ENCODE measurements at places on chromosomes 3 and 15.

DNA sequence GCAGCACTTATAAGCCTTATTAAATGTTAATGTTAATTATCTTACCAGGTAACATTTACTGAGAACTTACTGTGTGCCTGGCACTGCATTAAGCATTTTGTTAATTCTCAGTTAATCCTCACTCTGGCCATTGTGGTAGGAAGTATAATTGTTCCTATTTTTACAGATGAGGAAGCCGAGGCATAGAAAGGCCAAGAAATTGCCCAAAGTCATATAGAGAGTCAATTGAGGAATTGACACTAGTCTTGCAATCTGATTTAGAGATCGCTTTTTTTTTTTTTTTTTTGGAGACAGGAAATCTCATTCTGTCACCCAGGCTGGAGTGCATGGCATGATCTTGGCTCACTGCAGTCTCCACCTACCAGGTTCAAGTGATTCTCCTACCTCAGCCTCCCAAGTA is 132.6 kb upstream of the PROK2 start:
- no peak for DNase-seq

DNA sequence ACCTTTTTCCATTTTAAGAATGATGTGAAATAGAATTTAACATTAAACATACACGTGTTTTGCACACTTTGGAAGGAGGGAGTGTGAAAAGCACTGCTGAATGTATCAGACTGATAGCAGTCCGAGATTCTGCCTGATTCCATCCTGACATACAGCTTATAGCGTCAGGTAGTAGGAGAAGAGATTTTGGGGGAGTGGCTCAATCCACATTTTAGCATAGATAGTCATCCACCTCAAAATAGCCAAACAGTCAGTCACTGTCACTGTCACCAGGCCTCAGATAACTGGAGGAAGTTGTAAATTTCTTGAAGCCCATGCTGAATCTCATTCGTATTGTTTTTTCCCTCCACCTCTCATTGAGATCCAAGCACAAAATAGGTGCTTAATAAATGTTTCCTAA is 35.4 kb upstream of the ARHGEF26 start:
- DNase-seq: no peak

DNA sequence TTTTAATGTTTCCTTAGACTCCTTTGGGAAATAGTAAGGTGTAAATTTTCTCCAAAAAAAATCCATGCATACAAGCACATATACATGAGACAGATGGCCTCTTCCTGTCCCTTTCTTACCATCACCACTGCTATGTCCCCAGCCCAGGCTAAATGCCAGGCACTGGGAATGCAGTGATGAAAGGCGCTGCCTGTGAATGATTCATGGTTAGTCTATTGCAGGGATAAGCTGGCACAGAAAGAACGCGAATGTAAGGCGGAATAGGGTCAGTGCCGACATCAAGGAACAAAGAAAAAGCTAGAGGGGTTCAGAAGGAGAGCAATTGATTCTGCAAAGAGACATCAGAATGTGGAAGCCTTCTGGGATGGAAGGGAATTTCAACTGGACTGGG is 36.2 kb upstream of the CFAP161 start:
- peak; percentile 52 for DNase-seq

DNA sequence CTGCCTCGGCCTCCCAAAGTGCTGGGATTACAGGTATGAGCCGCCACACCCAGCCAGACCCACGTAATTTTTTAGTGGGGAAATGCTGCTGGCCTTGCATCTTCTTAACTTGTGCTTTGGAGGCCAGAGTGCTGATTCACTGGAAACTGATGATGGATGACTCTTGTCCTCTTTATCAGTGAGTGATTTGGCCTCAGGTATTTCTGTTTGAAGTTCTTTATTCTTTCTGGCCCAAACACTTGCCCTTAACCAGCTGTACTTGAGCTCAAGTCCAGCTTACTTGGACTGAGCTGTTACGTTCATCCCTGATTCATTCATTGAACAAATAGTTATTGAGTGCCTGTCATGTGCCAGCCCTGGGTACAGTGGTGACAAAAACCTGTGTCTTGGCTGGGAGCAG is 4.2 kb downstream of the PTPN23 start:
- DNase-seq: no peak

GRCh38 chr3:77795013-77795412 is 755.1 kb downstream of the ROBO2 start:
- no peak for DNase-seq

GRCh38 chr3:188064831-188065493 is 89.0 kb upstream of the LPP start:
- DNase-seq: no peak

DNA sequence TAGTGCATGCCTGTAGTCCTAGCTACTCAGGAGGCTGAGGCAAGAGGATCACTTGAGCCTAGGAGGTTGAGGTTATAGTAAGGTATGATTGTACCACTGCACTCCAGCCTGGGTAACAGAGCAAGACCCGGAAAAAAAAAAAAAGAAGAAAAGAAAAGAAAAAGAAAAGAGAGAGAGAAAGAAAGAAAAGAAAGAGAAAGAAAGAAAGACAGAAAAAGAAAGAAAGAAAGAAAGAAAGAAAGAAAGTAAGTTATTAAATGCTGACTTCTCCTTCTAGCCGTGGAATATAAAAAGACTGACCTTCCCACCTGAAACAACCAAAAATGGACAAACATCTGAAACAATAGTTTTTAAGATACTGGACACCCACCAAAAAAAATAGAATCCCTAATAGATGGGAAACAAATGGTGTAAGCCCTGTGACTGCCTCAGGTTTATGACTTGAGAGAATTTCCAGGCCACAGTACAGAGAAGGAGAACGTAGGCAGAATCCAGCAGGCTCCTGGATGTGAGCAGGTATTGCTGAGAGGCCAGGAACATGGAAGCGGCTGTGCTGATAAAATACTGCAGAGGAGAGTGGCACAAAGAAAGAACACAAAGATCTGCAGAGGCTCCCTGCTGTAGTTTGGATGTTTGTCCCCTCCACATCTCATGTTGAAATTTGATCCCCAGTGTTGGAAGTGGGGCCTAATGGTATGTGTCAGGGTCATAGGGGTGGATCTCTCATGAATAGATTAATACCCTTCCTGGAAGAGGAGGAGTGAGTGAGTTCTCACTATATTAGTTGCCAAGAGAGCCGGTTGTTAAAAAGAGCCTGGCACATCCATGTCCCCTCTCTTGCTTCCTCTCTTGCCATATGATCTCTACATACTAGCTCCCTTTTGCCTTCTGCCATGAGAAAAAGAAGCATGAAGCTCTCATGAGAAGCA is 41.8 kb upstream of the PRSS50 start:
- no peak for DNase-seq

DNA sequence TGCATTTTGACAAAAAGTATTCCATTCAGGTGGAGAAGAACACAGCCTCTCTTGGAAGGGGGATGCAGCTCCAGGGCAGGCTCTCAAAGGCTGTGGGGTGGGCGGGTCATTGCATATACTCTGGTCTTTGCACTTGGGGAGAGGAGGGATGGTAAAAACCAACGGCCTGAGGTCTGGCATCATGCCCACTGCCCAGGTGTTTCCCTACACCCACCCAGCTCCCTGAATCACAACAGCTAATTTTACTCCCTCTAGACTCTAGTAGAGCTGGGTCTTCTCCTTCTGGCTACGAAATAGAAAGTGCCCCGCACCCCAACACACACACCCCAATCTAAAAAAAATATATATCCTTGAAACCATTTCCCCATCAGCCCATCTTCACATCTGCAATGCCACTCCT is 1.0 kb downstream of the MYLK start:
- no peak for DNase-seq

DNA sequence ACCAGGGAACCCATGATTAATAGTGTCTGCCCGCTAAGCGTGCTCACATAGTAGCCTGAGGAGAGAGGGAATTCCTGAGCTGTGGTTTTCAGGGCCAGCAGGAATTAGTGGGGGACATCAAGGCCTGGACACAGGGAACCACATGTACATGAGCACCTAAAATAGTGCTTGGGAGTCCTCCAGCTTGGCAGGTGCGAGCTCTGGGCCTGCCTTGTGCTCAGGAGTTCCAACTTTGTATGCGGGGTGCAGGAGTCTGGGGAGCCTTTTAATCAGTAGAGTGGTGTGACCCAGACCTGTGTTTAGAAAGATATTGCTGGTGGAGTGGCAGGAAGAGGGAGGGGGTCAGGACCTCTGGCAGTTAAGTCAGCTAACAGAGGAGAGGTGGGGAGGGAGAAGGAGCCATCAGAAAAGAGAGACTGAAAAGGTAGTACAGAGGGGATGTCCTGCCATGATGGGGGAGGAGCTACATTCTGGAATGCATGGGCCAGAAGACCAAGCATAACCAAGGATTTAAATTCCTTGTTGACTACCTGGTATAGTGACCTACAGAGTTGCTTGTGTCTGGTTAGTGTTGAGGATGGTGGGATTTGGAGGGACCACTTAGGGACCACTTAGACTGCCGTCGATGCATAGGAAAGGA is 1.9 kb downstream of the DAG1 start:
- DNase-seq: no peak

GRCh38 chr3:32484436-32484835 is 18.2 kb downstream of the CMTM6 start:
- DNase-seq: no peak

GRCh38 chr15:68098465-68098864 is 44.4 kb downstream of the PIAS1 start:
- no peak for DNase-seq

- DNase-seq: peak; percentile 48
Observed at GRCh38 chr15:76576523-76577279, 240.1 kb downstream of the ISL2 start.

DNA sequence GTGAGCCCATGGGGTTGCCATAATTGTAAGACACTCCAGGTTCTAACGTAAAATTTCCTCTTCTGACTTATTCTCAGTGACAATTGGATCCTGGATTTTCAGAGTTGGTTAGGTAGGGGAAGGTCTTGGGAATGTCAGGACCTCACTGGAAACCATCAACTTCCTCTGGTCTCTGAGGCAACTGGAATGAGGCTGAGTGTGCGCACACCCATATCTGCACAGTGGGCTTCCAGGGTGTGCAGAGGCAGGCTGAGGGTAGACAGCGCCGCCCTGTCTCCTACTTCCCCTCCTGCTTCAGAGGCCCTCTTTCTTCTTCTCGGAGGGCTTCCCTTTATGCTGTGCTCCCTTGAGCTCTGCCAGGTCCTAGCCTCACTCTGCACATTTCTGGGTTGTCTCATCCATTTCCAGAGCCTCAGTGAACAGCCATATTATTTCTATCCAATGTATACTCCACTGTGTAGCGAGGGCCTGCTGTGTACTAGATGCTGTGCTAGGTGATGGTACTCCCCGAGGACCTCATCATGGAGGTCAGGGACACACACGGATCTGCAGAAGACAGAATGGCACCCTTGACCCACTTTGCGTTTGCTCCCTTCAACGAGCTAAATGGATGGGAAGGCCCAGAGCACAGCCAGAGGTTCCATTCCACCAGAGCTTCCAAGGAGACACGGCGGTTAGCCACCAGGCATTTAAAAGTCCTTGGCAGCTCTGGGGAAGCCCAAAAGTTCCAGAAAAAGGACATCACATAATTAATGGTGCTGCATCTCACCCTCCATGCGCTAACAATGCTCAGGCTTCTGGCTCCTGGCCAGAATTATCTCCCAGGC is 18.3 kb downstream of the ACAA1 start:
- no peak for DNase-seq

DNA sequence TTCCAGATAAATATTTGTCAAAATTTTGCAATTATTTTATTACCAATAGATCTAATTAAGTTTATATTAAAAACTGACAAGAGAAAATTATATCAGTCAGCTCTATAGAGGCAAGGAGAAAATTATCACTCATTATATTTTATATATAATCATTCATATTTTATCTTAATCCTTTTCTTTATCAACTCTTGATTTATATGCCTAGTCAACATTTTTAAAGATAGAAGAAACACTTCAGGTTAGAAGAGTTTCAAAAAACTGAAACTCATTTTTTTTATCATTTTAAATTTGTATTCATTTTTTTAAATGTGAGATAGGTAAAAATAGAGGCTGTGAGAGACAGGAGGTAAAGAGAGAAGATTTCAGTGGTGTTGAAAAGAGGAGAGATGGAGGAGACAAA is 217.3 kb upstream of the P2RY1 start:
- no peak for DNase-seq

GRCh38 chr3:70095260-70095659 is 95.7 kb downstream of the SAMMSON start:
- no peak for DNase-seq

GRCh38 chr3:112470788-112471187 is 28.5 kb downstream of the BTLA start:
- no peak for DNase-seq

DNA sequence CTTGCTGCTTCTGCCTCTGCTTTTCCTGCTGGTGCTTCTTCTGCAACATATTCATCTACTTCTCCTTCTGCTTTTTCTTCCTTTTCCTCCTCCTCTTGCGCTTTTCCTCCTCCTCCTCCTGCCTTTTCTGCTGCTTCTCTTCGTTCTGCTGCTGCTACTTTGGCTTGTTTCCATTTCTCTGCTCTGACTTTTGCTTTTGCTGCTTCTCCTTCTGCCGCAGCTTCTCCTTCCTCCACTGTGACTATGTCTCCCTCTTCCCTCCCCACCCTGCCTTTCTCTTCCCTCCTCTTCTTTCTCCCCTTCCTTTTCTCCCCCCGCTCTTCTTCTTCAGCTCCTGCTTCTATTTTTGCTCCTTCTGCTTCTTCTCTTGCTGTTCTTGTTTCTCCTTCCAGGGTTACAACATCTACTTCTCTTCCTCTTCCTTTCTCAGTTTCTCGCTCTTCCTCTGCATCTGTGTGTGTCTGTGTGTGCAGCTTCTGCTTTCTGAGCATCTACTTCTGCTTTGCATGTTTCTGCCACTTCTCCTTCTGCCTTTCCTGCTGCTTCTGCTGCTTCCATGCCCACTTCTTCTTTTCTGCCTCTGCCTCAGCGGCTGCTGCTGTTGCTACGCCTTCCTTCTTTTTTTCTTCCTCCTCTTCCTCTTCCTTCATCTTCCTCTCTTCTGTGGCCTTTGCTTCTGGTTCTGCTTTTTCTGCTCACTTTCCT is 51.4 kb downstream of the FAM43A start:
- no peak for DNase-seq

DNA sequence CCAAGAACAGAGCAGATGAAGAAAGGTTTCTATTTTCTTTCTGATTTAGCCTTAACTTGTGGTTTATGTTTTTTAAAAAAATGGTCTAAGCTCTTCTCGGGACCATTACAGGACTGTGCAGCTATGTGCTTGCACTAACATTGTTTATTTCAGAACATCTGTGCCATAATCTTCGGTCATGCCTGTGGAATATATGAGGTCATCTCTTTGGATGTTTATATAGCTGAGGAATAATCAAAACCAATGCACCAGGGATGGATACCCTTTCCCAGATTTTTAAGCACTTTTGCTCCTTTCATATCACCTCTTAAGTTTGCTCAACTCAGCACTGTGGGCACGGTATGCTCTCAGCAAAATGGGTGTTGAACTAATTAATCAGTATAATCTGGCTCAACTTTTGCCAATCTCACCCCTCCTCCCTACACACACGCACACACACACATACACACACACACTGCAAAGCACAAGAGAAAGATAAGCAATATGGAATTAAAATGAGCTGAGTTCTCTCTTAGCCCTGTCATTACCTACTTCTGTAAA is 268.5 kb upstream of the TMC3 start:
- DNase-seq: no peak
